ENCODE measurements at places on chromosomes 7 and 10.

- no peak for DNase-seq
Measured at GRCh38 chr7:70312336-70312735, 714.1 kb downstream of the AUTS2 start.

- DNase-seq: no peak
Measured at GRCh38 chr10:126045861-126046260, 149.5 kb downstream of the FANK1 start.

DNA sequence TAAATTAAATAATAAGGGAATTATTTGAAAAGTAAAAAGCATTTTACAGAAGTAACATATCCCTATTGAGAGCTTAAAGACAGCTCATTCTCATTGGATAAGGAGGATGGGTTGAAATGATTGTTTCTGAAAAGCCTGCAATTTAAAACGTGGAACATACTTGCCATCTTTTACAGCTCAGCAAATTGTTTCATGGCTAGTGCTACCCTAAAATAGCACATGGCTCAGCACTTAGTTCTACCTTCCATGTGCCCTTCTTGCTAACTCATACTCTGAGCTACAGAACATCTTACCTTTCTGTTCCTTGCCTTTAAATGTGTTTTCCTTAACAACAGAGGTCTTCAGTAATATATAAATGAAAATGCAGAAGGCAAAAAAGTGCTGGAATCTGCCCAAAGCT is 8.6 kb downstream of the SEMA3C start:
- no peak for DNase-seq

GRCh38 chr10:50561816-50562215 is 61.9 kb downstream of the SGMS1 start:
- no peak for DNase-seq

DNA sequence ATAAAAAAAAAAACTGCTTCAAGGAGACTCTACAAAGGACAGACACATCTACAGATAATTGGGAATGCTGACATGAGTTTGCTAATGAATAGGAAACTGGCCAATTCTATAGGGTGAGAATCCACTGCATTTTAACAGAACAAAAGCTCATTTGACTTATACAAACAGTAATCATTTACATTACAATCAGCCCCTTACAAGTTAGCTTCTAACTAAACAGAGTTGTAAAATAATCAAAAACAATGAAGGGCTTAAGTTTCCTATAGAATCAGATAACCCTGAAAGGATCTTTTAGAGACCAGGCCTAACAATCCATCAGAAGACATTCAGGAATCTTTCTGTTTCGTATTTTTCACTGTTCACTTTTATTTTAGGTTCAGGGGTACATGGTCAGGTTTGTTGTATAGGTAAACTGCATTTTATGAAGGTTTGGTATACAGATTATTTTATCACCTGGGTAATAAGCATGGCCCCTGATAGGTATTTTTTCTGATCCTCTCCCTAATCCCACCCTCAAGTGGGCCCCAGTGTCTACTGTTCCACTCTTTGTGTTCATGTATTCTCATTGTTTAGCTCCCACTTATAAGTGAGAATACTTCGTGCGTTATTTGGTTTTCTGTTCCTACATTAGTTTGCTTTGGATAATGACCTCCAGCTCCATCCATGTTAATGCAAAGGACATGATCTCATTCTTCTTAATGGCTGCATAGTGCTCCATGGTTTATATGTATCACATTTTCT is 131.3 kb upstream of the NOBOX start:
- no peak for DNase-seq

DNA sequence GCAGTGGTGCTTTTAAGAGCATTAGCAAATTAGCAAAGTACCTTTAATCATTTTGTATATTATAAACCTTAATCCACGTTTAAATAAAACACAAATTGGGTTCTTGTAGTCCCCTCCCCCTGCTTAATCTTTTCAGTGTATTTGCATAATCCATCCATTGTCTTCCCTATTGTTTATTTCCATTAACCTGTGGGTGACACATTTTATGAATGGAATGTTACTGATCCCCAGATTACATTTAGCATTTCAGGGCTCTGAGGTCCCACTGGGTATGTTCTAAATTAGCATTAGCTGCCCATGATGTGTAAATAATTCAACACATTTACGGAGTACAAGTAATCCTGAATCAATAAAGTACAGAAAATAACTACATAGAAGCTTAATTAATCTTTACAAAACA is 138.4 kb upstream of the FEZF1 start:
- DNase-seq: no peak

DNA sequence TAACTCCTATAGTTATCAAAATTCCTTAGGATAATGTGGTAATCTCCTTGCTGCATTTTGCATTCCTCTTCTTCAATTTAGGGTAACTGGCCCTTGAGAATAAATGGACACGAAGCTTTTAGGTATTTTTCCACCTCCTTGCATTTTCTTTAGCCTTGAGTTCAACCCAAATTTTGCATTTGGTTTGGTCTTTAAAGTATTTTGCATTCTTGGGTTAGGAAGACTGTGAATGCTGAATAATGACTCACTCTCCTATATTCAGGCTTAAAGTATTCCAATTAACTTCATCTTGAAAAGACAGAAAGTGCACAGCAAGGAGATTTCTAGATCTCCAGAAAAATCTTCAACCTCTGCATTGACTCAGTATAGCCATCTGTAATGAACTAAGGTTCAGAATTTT is 47.3 kb downstream of the TFPI2 start:
- no peak for DNase-seq

- peak; percentile 2 for DNase-seq
Measured at GRCh38 chr7:141785706-141786552, 4.1 kb upstream of the TAS2R5 start.

DNA sequence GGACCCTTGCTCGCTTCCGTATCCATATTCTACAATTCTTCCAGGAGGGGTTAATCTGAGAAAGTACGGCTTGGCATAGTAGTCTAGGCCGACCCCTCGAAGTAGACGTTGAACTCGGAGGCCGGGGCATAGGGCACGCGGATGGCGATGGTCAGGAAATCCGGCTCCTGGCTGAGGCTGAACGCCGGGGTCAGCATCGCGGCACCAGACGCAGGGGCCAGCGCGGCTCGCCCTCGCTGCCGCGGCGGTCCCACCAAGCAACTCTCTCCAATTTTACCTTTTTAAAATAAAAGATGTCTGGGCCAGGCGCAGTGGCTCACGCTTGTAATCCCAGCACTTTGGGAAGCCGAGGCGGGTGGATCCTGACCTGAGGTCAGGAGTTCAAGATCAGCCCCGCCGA is 7.3 kb upstream of the SGMS1 start:
- no peak for DNase-seq

DNA sequence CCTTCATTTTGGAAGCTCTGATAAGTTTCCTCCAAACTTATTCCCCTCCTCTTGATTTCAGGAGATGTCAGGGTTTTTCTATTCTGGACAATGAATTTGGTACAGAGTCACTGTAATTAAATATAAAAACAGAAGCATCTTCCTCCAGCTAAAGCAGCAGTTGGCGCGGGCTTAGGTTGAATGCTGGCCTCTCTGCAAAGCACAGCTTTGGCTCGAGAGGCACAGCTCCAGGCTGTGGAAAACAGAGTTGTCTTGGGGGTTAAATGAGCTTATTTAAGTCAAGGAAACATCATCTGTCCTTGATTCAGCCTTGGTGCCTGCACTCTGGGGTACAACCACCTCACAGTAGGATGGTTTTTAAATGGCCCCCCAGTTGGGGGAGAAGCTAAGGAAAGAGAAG is 35.0 kb upstream of the PDCD4 start:
- no peak for DNase-seq

Measured in DMS79 (cell line).